ENCODE measurements at places on chromosomes 3 and 15.

- no peak for DNase-seq
Measured at GRCh38 chr15:29563112-29563511, 259.2 kb downstream of the TJP1 start.

DNA sequence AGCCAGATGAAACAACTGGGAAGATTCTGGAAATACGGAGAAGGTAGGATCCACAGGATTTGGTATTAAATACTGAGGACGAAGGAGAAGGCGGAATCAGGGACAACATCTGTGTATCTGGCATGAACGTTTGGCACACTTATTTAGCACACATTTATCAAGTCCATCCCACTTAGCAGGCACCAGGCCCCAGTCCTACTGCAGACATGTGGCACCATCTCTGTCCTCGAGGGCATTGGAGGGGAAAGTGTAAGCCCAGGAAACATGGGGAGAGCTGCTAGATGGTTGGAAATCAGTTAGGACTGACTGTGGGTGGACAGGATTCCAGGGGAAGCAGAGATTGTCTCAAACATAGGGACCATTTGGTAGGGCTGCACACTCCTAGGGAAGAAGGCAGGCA is 29.0 kb upstream of the LCTL start:
- no peak for DNase-seq

- no peak for DNase-seq
Measured at GRCh38 chr3:73437828-73438227, 186.9 kb downstream of the PDZRN3 start.

DNA sequence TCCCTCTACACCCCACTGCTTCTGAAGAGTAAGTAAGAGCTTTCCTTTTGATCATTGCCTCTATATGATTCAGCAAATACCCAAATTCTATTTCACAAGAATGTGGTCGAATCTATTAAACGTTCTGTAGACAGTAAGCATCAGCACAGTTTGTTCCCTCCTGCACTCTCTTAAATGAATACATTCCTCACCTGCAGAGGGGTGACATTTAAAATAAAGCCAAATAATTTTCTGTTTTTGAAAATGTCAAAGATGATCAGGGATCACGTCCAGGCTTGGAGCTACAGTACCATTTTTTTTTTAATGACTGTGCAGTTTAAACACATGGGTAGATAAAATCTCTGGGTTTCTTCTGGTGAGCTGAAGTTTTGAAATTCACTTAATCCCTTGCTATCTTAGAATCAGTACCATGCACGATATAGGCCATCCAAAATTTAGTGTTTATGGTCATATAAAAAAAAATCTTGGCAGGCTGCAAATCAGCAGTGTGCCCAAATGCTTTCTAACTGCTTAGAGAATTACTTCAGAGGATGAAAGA is 12.8 kb downstream of the PYDC2 start:
- DNase-seq: no peak

GRCh38 chr3:16388850-16389441 is 123.9 kb downstream of the OXNAD1 start:
- no peak for DNase-seq

DNA sequence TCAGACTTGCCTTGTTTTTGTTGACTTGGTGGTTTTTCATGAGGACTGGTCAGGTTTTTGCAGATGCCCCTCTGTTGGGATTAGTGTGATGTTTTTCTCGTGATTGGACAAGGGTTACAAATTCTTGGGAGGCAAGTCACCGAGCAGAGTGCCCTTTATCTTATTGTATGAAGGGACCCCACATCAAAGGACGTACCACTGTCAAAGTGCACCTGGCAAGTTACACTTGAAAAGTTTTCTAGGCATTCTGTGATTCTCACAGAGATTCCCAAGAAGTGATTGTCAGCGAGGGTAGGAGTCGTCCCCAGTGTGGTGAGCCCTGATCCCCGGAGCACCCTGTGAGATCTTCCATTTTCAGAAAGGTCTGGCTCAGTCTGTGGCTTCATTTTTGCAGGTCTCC is 110.1 kb downstream of the POLR2M start:
- DNase-seq: no peak

DNA sequence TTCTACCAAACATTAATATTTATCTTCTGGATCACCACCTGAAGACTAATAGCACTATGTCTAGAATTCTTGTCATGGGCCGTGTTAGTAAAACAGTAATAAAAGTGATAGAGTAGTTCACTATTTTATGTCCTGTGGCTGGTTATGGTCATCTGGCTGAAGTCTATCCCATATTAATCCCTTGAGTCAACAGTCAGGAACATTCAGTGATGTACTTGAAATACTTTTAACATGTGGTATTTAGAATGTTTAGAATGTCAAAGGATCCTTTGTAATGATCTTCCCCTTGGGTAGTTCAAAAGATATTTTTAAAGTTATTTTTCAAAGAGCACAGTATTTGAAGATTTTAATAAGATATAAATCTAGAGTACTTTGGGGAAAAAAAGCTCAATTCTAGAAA is 117.0 kb downstream of the MBNL1 start:
- no peak for DNase-seq

DNA sequence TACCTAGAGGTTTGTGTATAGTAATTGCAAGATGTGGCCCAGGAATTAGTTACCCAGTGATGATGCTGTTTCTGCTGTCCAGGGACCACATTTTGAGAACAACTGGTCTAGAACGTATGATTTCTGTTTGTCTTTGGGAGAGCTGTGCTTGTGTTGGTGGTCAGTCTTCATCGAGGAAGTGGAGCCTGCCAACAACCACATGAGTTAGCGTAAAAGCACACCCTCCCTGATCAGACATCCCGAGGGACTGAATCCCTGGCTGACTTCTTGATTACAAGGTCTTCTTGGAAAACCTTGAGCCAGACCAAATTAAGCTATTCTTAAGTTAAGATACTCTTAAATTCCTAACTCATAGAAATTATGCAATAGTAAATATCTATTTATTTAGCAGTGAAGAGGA is 81.7 kb upstream of the ZPLD1 start:
- no peak for DNase-seq

DNA sequence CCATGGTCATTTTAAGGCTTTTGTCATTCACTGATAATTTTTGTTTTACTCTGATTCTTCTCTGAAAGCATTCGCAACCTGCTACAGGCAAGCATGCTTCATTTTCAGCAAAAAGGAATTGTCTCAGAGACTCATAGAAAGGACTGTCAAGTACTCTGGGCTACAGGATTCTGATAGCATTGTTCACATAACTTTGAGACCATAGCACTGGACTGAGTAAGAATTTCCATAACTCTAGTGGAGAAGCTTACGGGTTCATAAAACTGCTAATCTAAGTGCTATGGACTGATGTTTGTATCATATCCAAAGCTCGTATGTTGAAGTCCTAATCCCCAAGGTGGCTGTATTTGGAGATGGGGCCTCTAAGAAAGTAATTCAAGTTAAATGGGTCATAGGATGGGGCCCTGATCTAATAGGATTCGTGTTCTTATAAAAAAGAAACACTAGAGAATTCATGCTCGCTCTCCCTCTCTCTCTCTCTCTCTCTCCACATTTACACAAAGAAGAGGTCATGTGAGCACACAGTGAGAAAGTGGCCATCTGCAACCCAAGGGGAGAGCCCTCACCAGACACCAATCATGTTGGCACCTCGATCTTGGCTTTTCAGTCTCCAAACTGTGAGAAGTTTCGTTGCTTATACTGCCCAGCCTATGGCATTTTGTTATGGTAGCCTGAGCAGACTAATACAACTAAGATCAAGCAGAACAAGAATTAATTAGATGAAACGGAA is 60.4 kb downstream of the CRYGS start:
- DNase-seq: no peak

GRCh38 chr15:90598031-90598577 is 68.4 kb downstream of the CRTC3 start:
- DNase-seq: no peak

DNA sequence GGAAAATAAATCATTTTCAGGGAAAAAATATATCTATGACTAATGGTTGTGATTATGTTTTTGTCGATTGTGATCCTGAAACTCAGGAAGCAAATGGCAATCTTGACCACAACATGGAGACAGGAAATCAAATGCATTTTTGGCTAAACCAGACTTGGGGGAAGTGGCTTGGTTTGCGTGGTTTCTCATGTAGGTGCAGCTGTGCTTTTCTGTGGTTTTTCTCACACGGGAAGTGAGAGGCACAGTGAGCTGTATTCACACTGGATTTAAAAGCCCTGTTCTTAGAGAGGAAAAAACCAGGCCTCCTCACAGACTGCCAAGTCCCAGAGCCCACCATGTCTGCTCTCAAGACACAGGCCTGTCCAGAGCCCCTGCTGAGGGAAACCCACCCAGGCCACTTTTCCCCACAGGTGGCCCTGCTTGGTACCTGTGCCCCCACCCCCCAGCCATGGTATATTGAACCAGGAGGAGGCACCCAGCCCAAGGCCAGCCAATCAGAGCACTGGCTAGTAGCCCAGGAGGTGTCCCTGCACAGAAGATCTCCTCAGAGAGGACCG is 46.1 kb downstream of the BTD start:
- DNase-seq: peak; percentile 48

- no peak for DNase-seq
Measured at GRCh38 chr3:165644331-165644730, 192.9 kb downstream of the BCHE start.

Data from stimulated activated CD8-positive, alpha-beta memory T cell treated with anti-CD3 and anti-CD28 coated beads, Interleukin-7, amount 100 ng/mL, for 4 hours (primary cell).